ENCODE measurements at places on chromosomes 3 and 15.
A peak's percentile ranks its signal among the peaks of the same experiment; 100 is the strongest.

GRCh38 chr3:113607219-113607596, 74.9 kb downstream of the SIDT1 start:
- DNase-seq: no peak

- no peak for DNase-seq
Observed at GRCh38 chr3:160653512-160653911, 23.4 kb upstream of the ARL14 start.

DNA sequence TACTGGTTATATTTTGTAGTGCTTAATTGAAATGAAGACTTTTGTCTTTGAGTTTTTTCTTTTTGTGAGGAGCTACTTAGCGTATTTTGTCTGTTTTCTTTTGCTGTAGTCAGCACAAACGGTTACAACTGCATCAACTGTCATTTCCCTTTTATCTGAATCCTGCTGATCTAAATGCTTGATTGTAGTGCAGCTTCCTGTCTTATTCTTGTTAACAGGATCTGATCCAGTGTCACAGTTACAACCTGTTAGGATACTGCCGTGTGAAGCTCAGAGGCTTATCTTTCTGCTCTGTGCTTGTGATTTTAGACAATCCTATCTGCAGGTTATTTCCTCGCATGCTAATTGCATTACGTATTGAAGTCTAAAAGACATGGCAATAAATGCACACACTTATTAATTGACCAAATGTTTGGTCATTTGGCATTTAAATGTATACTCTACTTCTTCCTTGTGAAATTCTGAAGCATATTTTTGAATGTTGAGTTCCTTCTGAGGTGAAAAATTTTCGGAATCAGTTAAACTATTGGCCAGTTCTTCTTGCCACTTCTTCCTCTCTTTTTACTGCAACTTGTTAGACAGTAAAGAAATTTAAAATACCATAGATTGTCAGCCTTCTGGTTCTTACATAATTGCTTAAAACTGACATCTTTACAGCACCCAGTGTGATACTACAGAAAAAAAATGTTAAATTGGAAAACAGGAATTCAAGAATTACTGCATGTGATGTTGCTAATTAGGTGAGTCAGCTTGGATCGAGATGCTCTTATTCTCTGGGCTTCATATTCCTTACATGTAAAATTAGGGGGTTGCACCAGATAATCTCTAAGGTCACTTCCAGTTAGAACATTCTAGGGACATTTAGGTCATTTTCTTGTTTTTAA, 168.2 kb downstream of the MBNL1 start:
- DNase-seq: no peak

GRCh38 chr3:113832477-113833164, 6.0 kb upstream of the GRAMD1C start:
- DNase-seq: no peak

DNA sequence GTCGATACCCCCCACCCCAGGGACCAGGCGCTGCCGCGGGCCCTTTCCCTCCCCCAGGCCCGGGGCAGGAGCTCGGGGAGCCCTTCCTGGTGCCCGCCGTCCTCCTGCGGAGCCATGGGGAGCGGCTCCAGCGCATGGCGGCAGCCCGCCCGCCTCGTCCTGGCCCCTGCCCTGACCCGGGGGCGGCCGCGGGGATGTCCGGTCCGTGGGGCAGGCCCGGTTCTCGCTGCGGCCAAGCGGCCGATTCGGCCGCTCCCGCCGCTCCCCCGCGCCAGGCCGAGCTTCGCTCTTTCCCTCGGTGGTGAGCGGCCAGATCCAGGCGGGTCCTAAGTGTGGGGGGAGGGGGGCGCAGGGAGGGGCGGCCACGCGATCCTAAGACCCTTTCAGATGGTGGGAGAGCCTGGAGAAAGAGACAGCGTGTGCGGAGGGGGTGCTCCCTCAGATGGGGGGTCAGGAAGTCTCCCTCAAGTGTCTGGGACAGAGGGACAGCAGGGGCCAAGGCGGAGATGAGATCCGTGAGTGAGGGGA, 1.3 kb downstream of the NEIL1 start:
- DNase-seq: no peak

GRCh38 chr3:63937661-63938651, 25.8 kb upstream of the SCAANT1 start:
- no peak for DNase-seq

DNA sequence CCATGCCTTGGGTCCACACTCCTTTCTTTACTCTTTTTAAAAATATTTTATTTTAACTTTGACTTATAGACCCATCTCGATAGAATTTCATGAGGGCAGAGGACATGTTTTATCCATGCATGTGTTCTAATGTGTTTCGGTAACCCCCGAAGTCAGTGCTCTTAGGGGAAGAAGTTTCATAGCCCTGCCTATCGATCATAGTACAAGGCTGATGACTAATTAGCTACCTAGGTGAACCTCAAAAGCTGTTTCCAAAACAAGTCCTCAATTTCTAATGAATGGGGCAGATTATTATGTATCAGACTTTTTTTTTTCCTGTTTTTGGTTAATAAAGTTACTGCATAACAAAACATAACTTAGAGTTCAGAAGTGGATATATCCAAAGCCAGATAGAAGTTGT, 82.0 kb downstream of the MBNL1 start:
- DNase-seq: no peak

DNA sequence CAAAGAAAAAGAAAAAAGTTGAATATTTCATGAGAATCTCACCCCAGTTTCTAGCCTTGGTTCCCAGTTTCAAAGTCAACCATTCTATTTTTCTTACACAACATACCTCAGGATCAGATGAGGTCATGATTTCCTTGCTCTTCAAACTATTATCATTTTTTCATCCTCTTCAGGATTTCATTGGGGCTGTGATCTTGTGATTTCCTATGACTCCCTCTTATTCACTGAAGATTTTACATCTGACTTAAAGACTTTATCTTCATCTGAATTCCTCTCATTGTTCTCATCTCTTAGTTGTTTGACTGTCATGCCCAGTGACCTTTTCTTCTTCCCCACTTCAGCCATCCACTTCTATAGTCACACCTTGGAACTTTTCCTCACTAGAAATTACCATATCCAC, 3.1 kb upstream of the C3orf33 start:
- no peak for DNase-seq

- DNase-seq: peak; percentile 60
Observed at GRCh38 chr15:31327669-31328427, 1.2 kb downstream of the KLF13 start.

GRCh38 chr15:33016405-33017024, 178.0 kb downstream of the FMN1 start:
- DNase-seq: no peak

- DNase-seq: no peak
Observed at GRCh38 chr15:101049282-101049681, 130.1 kb downstream of the LRRK1 start.

DNA sequence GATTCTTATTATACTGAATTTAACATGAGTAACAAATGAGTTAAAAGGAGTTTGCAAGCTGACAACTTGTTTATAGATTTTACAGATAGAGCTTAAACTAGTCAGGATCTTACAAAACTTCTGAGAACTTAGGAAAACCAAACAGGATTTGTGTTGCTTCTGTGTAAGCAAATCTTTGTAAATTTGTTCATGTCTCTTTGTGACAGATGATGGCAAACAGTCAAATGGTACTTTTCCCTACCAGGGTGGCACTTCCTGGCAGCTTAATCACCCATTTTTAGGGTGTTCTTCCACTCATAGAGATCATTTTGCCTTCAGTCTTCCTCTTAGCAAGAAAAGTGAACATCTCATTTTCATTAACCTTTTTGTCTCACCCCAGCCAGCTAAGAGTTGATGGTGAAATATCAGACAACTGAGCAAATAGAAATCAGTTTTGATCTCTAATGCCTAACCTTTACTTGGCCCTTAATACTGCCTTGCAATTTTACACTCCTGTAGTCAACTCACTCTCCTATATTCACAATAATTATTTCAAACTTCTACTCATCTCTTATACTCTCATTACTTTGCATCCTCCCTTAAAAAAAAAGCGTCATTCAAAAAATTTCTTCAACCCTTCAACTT, 23.7 kb upstream of the NECTIN3 start:
- no peak for DNase-seq

GRCh38 chr3:152287898-152288576, 19.3 kb downstream of the MBNL1 start:
- DNase-seq: no peak

DNA sequence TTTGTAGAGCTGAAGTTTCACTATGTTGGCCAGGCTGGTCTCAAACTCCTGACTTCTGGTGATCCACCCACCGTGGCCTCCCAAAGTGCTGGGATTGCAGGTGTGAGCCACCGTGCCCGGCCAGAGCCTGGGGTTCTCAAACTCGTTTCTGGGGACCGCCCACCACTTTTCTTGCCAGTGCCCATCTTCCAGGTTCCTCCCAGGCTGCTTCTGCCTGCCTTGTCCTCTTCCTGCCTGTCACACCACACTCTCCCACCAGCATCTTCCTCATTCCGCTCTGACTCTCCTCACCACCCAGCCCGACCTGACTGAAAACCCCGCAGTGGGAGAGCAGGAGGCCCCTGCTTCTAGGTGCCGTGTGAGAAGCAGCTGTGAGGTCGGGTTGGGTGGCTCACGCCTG, 3.1 kb upstream of the DYNLT2B start:
- DNase-seq: no peak

DNA sequence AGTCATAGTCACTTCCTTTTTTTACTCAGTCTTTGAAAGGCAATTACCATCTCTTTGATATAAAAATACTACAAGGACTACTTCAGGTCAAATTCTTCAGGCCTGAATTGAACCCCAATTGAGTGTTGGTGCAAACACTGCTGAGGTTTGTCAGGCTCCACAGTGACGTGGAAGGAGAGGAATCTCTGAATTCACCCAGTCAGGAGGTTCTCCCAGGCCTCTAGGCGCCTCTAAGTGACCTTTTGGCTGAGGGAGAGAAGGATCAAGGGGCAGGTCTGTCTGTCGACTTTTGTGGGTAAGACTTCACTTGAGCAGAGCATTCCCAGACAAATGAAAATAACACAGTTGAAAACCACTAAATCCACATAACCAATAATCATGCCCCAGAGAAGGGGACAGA, 227.6 kb upstream of the CHRNA7 start:
- DNase-seq: no peak

DNA sequence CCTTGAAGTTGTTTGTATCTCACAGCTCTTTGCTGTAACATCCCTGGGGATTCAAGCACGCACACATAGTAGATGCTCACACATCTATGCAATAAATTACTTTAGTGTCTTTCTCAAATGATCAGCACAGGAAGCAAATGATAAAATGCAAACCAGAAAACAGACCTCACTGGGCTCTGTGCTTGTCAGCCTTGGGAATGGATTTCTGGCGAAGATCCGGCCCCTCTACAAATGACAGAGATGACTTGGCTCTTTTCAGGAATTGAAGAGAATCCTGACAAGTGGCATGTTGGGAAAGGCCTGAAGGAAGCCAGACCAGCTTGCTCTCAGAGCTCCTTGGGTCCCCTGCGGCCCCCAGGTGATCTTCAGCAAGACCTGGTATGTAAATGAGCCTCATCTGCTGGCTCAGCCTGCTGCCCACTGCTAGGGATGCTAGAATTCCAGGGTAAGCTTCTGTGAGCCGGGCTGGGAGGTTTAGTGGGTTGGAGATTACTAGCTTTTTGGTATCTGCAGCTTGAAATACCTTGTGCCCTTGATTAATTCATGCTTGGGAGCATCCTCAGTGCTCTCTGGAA, 54.1 kb downstream of the LPP start:
- DNase-seq: no peak

GRCh38 chr3:65597226-65597951, 441.3 kb downstream of the MAGI1 start:
- DNase-seq: no peak

- DNase-seq: no peak
Observed at GRCh38 chr15:71752604-71753289, 57.6 kb upstream of the NR2E3 start.

GRCh38 chr3:188106006-188106405, 48.0 kb upstream of the LPP start:
- no peak for DNase-seq

DNA sequence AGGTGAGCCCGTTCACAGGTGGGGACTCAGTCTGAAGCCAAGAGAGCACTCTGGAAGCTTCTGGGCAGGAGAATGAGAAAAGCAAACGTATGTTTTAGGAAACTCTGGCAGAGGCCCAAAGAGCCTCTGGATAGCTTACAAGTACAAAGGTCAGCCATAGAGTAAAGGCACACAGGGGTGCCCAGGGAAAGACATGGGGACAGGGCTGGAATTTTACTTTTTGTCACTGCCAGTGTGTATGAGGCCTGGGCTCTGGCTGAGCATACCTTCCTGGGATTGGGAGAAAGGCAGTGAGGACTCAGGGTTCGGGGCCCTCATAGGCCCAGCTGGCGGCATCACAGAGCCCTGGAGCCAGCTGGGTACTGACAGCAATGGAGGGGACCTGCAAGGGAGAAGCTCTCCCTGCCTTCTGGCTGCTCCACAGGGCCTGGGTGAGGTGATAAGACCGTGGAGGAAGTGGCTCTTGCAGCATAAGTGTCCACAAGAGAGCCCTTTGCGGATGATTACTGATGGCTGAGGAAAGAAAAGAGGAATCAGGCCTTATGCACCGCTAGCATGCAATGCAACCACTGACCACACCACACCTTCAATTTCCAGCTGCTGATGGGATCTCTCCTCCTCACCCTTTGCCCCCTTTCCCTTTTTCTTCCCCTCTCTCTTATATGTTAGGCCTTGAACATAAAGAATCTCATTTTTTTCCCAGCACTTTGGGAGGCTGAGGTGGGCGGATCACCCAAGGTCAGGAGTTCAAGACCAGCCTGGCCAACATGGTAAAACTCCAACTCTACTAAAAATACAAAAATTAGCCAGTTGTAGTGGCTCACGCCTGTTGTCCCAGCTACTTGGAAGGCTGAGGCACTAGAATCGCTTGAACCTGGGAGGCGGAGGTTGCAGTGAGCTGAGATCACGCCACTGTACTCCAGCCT, 25.1 kb upstream of the BCL2L10 start:
- DNase-seq: no peak

- DNase-seq: no peak
Observed at GRCh38 chr3:126996905-126997304, 14.0 kb downstream of the PLXNA1 start.

- no peak for DNase-seq
Observed at GRCh38 chr15:96338766-96339618, 8.5 kb downstream of the NR2F2 start.

DNA sequence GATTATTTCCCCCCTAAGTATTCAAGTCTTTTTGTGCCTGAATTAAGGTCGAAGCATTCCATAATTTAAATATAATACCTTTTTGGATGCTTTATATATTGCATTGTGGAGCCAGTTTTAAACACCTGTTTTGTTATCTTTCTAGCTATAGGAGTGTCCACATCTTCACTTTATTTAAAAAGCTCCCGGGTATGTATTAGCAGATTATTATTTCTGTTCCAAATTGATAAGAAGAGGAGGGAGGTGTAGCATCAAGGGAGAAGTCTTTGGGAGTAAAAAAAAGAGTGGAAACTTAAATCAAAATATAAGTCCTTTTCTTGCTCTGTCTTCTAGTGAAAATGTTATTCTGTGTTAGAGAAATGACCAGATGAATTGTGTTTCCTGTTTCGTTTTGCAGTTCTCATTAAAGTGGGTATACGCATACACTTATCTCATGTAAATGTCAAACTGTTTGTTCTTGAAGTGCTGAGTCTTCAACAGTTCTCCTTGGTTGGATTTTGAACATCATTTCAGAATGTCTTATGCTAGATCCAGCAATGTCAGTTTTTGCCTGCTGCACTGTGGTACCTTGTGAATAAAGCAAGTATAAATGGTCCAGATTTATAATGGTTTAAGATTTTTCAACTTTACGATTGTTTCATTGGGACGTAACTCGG, 105.8 kb downstream of the FNDC3B start:
- no peak for DNase-seq
